Osteocyte (in vitro differentiated cells): ENCODE measurements at places on chromosomes 2 and 18. TPM values are rescaled to one million over a fixed set of nuclear protein-coding genes. Genes with fewer than 3 reads are reported as not detected.

DNA sequence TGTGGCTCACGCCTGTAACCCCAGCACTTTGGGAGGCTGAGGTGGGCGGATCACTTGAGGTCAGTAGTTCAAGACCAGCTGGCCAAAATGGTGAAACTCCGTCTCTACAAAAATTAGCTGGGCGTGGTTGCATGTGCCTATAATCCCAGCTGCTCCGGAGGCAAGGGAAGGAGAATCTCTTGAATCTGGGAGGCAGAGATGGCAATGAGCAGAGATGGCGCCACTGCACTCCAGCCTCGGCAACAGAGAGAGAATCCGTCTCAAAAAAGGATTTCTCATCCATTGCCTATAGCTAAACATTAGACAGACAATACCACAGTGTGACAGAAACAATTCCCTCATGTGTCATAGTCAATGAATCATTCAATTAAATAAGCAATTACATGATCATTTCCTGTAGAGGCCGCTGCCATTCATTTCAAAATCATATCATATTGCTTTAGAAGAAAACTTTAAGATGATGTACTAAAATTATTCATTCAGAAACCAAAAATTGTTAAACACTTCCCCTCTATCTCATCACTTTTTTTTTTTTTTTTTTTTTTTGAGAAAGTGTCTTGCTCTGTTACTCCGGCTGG, 69.5 kb upstream of the TGIF1 start:
- no peaks in the 10 kb centered on the region for H3K36me3 ChIP-seq
- H3K4me1 ChIP-seq = peaks cover 9% of the 10 kb centered on the region
- no peak overlapping the region for H3K27ac ChIP-seq

- H3K4me3 ChIP-seq = no peak overlapping the region
- H3K4me1 ChIP-seq = peaks cover 40% of the 10 kb centered on the region
- H3K27ac ChIP-seq = peak overlapping the region; percentile 24
- no peak for DNase-seq
Measured at GRCh38 chr2:69190743-69191404, 177.9 kb downstream of the ANTXR1 start.

GRCh38 chr2:112491946-112492345, 10.0 kb downstream of the TTL start:
- no peak overlapping the region for H3K4me3 ChIP-seq
- H3K36me3 ChIP-seq = peaks cover 13% of the 10 kb centered on the region
- no peak for DNase-seq

The DGKD gene
- total RNA-seq = 65.4 and 70.5 TPM in 2 replicates

The TMEM37 gene
- total RNA-seq = 0.21 and 0.40 TPM in 2 replicates
